ENCODE measurements at places on chromosomes 3 and 15. TPM values are rescaled to one million over a fixed set of nuclear protein-coding genes. Genes with fewer than 3 reads are reported as not detected.

The SLC51A gene
- 6.7 TPM for polyA plus RNA-seq

The FGF7 gene
- polyA plus RNA-seq: not detected

The SEC22C gene
- 21.9 TPM for polyA plus RNA-seq

GRCh38 chr3:50268703-50269451 is at the start of gene SEMA3B:
Gene SEMA3B (plus strand): TSS chr3:50269147. CDS start chr3:50269241, 94 bp downstream.
- peaks cover 47% of the 10 kb centered on the region for H3K4me1 ChIP-seq
- no peak for DNase-seq
- no peak within 1 kb of the TSS for H3K27ac ChIP-seq
- H3K36me3 ChIP-seq: no peaks in the 10 kb centered on the region

- H3K27ac ChIP-seq: no peak overlapping the region
- H3K36me3 ChIP-seq: no peaks in the 10 kb centered on the region
- H3K27me3 ChIP-seq: no peaks in the 10 kb centered on the region
- no peak overlapping the region for H3K4me3 ChIP-seq
These were observed 85.0 kb downstream of the HES1 start for GRCh38 chr3:194220901-194221326.

- H3K4me3 ChIP-seq: no peak overlapping the region
- H3K27me3 ChIP-seq: no peaks in the 10 kb centered on the region
- no peak for DNase-seq
- peaks cover 10% of the 10 kb centered on the region for H3K4me1 ChIP-seq
These were observed 92.1 kb downstream of the DUT start for GRCh38 chr15:48423342-48423741.

DNA sequence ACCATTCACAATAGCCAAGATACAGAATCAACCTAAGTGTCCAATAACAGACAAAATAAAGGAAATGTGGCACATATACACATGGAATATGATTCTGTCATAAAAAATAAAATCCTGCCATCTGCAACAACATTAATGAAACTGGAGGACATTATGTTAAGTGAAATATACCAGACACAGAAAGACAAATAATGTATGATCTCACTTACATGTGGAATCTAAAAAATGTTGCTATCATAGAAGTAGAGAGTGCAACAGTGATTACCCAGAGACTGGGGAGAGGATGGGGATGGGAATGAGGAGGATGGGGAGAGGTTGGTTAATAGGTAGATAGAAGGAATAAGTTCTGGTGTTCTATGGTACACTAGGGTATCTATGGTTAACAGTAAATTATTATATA is 28.7 kb downstream of the MRPL3 start:
- H3K4me1 ChIP-seq: no peaks in the 10 kb centered on the region
- no peaks in the 10 kb centered on the region for H3K27me3 ChIP-seq
- DNase-seq: no peak

GRCh38 chr3:179186426-179186825 is 38.3 kb downstream of the PIK3CA start:
- no peaks in the 10 kb centered on the region for H3K36me3 ChIP-seq
- no peaks in the 10 kb centered on the region for H3K27me3 ChIP-seq

GRCh38 chr3:42053476-42053875 is 37.7 kb upstream of the TRAK1 start:
- no peak for DNase-seq
- no peak overlapping the region for H3K4me3 ChIP-seq
- peak overlapping the region; percentile 50 for H3K27ac ChIP-seq
- no peaks in the 10 kb centered on the region for H3K27me3 ChIP-seq

DNA sequence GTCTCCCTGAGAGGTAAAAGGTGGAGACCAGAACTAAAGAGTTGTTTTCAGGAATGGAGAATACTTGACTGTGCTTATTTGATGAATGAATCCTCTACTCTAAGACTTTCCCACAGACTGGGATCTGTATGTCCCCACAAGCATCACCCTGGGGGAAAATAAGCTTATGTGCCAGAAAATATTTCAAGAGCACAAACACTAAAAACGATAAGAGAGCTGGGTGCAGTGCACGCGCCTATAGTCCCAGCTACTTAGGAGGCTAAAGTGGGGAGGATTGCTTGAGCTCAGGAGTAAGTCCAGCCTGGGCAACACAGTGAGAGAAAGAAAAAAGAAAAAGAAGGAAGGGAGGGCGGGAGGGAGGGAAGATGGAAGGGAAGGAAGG is 150.7 kb downstream of the ADAM10 start:
- no peaks in the 10 kb centered on the region for H3K36me3 ChIP-seq
- no peaks in the 10 kb centered on the region for H3K27me3 ChIP-seq
- H3K27ac ChIP-seq: peak overlapping the region; percentile 81
- H3K4me3 ChIP-seq: no peak overlapping the region
- DNase-seq: no peak
- H3K4me1 ChIP-seq: peaks cover 4% of the 10 kb centered on the region

DNA sequence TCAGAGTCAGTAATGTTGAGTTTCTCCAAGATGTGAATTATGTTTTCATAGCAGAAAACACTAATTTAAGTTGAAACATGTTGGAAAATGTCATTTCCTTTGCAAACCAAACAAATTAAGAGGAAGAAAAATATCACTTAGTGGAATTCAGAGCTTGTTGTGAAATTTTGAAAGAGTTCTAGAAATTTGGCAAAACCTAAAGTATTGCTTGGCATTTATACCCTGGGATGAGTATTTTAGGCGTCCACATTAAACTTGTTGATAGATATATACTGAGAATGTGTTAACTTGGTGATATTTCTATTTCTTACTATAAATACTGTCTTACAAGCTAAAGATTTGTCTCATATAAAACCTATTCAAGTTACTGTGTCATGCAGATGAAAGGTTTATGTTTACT is 335.2 kb downstream of the NSUN3 start:
- no peaks in the 10 kb centered on the region for H3K36me3 ChIP-seq
- no peak for DNase-seq
- H3K27me3 ChIP-seq: no peaks in the 10 kb centered on the region
- no peaks in the 10 kb centered on the region for H3K4me1 ChIP-seq
- H3K27ac ChIP-seq: no peak overlapping the region

GRCh38 chr3:126372413-126373145 is 15.4 kb upstream of the KLF15 start:
- H3K36me3 ChIP-seq: no peaks in the 10 kb centered on the region
- H3K27me3 ChIP-seq: no peaks in the 10 kb centered on the region
- no peaks in the 10 kb centered on the region for H3K4me1 ChIP-seq
- no peak overlapping the region for H3K27ac ChIP-seq

DNA sequence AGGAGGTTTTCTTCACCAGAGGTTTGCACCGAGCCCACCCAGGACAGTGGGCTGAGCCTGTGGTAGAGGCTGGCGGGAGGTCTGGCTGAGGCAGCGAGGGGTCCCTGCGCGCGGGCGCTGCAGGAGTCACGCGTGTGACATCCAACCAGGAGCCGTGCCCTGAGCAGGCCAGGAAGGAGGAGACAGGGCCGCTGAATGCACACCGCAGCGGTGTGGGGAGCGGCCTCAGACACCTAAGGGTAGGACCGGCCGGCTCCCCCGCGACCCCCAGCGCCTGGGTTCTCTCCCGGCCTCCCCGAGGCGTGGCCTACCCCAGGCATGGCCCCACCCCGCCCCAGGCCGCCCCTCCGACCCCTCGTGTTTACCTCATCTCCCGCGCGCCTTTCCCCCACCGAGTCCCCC is 412 bp downstream of the SLC41A3 start:
- 0 out of 2 replicates have a peak, but pooled peaks cover 6% of the 10 kb centered on the region for H3K36me3 ChIP-seq
- peak overlapping the region; percentile 75 for H3K4me3 ChIP-seq
- no peak overlapping the region for H3K27ac ChIP-seq
- H3K27me3 ChIP-seq: no peaks in the 10 kb centered on the region
- H3K4me1 ChIP-seq: 0 out of 2 replicates have a peak, but pooled peaks cover 5% of the 10 kb centered on the region
- DNase-seq: peak; percentile 65
